T-helper 9 cell (primary cell): ENCODE measurements at places on chromosomes 1 and 21.

GRCh38 chr1:207152792-207153468 is 48.9 kb downstream of the C4BPA start:
- DNase-seq, result no peak

DNA sequence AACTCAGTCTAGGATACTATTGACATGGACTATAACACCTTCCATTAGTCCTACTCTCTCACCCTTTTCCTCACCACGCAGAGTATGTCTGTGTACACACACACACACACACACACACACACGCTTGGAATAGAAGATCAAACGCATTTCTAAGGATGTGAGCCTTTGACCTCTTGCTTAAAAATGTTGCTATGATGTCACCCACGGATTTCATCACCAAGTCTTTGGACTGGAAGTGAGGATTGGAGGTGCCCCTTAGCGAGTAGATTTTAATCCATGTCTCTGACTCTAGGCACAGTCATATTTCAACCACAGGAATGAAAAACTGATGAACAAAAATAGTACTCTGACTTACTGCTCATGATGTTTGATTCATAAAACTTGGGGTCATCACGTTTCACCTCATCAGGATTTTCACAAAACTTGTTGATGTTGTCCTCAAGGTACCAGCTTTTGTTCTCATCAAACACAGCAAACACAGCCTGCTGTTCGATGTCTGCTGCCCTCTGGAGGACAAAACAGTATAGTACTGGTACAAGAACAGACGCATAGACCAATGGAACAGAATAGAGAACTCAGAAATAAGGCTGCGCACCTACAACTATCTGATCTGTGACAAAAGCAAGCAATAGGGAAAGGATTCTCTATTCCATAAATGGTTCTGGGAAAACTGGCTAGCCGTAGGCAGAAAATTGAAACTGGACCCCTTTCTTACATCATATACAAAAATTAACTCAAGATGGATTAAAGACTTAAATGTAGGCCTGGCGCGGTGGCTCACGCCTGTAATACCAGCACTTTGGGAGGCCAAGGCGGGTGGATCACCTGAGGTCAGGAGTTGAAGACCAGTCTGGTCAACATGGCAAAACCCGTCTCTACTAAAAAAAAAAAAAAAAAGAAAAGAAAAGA is 39.9 kb downstream of the F5 start:
- peak; percentile 29 for DNase-seq

- no peak for DNase-seq
These were observed 413.9 kb downstream of the DUSP10 start for GRCh38 chr1:221327954-221328353.

GRCh38 chr1:27127419-27127818 is 27.5 kb downstream of the SLC9A1 start:
- no peak for DNase-seq

- DNase-seq, result no peak
These were observed 45.9 kb upstream of the TNFSF4 start for GRCh38 chr1:173253046-173253445.

DNA sequence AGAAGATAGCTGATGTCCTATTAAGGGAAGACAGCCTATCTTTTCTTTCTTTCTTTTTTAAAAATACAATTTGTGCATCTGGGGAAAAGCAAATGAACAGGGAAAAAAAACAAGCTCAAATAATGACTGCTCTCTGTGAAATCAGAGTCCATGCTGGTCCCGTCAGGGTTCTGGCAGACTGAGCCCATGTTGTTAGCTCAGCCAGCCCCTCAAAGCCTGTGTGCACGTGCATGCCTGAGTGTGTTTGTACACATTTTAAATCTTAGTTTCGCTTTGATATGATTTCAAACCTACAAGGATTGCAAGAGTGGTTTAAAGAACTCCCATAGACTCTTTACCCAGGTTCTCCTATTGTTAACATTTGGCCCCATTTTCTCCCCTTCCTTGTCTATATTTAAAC is 231.8 kb upstream of the GREM2 start:
- DNase-seq, result no peak
